RPMI7951 (cell line): ENCODE measurements at places on chromosomes 5 and 9. TPM values are rescaled to one million over a fixed set of nuclear protein-coding genes. Genes with fewer than 3 reads are reported as not detected.

DNA sequence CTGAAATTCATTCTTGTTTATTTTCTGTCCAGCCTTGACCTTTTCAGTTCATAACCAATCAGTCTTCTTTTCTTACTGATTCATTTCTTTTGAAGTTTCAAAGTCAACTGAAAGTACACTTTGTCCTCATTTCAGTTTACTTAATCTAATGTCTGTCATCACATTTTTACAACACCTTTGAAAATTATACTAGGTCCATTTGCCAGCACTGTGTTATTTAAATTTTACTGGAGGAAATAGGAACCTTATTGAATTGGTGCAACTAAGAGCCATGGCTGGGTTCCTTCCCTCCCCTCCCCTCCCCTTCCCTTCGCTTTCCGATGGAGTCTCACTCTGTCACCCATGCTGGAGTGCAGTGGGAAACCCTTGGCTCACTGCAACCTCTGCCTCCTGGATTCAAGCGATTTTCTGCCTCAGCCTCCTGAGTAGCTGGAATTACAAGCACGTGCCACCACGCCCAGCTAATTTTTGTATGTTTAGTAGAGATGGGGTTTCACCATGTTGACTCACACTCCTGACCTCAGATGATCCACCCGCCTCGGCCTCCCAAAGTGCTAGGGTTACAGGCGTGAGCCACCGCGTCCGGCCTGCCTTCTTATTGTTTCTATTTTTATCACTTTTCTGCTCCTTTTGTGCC is 6.3 kb downstream of the RMI1 start:
- peak; percentile 55 for DNase-seq

The OR4F3 gene
- total RNA-seq, result not detected in 2 replicates

DNA sequence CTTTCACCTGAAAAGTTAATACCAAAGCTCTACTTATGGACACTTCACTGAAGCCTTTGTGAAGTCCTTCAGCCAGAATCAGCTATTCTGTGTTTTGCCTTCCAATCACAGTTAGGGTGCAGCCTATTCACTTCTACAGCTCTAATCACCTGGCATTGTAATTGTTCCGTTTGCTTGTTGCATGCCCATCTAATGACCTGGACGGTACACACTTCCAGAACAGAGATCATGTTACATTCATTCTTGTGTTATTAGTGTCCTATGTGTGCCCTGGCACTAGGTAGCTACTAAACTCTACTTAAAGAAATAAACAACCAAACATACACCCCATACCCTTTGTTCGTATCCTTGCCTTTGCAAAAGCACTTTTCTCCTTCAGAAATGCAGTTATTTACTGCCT is 1162.9 kb upstream of the WWC1 start:
- DNase-seq, result no peak

The PCDHA2 gene
- total RNA-seq, result not detected in 2 replicates

The ANKRD34B gene
- total RNA-seq, result not detected in 2 replicates

GRCh38 chr9:116516456-116516855 is 170.6 kb upstream of the TRIM32 start:
- no peak for DNase-seq

The OR1Q1 gene
- not detected in 2 replicates for total RNA-seq

GRCh38 chr9:85417674-85418073 is 324.1 kb downstream of the AGTPBP1 start:
- DNase-seq, result no peak

DNA sequence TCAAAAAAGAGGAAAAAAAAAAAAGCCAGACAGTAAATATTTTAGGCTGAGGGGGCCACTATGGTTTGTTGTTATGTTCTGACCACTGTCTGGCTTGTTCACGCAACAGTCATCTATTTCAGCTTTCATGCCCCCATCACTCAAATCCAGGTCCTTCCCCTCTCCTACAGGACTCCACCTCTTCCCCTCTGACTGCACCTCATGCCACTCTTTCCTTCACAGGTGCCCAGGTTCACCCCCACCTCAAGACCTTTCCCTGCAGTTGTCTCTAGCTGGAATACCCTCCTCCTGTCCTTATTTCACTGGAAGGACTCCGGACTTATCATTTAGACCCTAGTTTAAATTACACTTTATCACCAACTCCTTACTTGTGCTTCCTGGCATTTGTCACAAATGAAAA is 3.5 kb downstream of the RPS14 start:
- no peak for DNase-seq

DNA sequence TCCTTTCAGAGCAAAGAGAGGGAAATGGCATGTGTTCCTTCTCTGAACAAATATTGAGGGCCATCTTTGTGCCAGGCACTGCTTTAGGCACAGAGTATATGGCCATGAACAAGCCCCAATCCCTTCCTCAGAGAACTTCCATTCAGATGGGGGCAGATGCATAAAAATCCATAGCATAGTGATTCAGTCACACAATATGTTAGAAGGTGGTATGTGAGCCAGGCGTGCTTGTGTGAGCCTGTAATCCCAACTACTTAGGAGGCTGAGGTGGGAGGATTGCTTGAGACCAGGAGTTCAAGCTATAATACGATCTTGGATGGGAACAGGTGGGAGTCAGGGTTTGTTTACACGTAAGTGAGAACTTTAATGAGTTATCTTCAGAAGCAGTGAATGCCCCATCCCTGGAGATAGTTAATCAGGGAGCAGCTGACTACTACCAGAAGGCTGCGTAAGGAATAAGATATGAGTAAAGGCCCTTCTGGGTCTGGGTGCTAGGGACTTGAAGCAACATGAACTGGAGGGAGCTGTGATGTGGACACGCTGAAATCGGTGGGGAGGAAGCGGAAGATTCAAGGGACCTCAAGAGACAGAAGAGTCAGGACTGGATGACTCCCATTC is 27.1 kb downstream of the NANS start:
- DNase-seq, result no peak

GRCh38 chr9:90901933-90902332 is 100.3 kb downstream of the SYK start:
- DNase-seq, result no peak

The TSSK1B gene
- not detected in 2 replicates for total RNA-seq

DNA sequence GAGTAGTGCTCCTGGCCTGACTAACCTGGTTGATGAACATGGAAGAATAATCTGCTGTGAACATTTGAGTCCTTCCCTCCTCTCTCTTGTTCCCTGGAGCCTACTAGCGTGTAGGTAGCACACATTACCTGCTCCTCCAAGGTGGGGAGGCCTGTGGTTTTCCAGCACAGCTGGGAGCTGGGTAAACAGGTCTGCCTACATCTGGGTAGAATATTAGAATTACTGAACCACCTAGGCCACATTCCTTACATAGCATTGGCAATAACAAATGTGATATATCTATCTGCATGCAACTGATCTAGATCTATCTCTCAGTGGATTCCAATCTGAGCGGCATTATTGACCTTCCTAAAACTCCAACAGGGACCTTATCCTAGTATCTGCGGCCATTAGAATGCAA is 151.0 kb upstream of the ZNF366 start:
- no peak for DNase-seq

- DNase-seq, result no peak
These were observed 152.7 kb upstream of the ADAMTS16 start for GRCh38 chr5:4987431-4987830.

DNA sequence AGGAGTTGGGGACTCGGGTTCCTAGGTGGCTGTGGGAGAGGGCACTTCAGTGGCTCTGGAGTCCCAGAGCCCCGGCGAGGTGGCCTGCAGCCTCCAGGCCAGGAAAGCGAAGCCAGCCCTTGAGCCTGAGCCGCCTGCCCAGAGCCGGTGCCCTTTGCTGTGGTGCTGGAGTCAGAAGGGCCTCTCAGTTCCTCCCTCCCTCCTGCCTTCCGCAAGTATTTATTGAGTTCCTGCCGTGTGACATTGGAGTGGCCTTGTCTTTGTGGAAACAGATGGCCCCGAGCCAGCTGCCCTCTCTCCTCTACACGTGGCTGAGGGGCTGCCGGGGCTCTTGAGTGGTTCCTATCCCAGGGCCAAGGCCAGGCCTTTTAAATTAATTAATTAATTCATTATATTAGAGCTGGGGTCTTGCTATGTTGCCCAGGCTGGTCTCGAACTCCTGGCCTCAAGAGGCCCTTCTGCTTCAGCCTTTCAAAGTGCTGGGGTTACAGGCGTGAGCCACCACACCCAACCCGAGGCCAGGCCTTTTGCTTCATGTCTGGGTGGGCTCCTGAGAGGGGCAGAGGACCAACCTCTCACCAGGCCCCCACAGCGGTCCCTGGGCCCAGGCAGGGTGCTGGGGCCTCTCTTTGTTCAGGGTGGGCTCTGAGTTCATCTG is 45.6 kb upstream of the IER5L start:
- DNase-seq, result no peak

The EFNA5 gene
- total RNA-seq, result 0.96 and 2.6 TPM in 2 replicates

The PCDHB13 gene
- total RNA-seq, result 2.5 and 2.6 TPM in 2 replicates

The CTXN3 gene
- not detected in 2 replicates for total RNA-seq

DNA sequence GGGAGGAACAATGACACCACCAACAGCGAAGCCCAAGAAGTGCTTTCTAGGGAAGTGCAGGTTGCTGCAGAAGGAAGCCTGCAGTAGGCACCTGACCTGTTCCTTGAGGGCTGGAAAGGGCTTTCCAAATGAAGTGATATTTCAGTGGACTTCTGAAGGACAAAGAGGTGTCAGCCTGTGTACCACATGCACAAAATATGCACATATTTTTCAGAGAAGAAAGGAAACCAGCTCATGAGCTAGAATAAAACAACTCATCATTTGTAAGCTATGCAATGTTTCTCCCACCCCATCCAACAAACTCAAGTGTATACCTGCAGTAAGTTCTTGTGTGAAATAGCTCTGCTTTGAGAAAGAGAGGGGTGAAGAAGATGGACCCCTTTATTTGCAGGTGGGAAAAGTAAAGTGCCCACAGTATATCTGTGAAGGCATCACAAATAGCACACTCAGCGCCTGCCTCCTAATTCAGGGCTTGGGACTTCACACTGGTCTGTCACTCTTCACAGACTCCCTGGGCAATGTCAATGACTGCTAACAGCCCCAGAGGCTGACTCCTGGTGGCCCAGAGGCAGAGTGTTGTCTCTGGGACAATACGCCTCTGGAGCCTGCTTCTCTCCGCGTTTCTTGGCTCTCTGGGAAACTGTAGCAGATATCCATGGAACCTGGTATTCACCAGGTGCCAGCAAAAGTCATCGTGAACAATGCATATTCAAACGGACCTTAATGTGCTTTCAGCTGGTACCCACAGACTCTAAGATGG is 198.1 kb upstream of the EFNA5 start:
- no peak for DNase-seq
